ENCODE measurements at places on chromosomes 7 and 10. TPM values are rescaled to one million over a fixed set of nuclear protein-coding genes. Genes with fewer than 3 reads are reported as not detected.
A peak's percentile ranks its signal among the peaks of the same experiment; 100 is the strongest.

The CHAT gene
- not detected for total RNA-seq

DNA sequence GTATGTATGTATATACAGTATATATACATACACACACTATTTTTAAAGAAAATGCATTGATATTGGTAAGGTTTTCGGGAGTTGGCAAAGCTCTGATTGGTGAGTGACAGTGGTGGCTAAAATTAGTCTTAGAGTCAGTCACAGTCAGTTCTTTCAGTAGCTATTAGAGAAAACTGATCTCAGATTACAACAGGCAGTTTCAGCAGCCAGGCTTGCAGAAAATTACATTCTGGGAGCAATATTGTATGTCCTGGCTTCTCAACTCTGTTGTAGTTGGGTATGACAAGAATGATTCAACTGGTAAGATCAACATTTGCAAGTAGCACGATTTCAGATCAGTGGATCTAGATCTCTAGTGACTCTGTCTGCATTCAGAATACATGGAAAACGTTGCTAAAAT is 897.9 kb upstream of the AUTS2 start:
- DNase-seq = no peak

DNA sequence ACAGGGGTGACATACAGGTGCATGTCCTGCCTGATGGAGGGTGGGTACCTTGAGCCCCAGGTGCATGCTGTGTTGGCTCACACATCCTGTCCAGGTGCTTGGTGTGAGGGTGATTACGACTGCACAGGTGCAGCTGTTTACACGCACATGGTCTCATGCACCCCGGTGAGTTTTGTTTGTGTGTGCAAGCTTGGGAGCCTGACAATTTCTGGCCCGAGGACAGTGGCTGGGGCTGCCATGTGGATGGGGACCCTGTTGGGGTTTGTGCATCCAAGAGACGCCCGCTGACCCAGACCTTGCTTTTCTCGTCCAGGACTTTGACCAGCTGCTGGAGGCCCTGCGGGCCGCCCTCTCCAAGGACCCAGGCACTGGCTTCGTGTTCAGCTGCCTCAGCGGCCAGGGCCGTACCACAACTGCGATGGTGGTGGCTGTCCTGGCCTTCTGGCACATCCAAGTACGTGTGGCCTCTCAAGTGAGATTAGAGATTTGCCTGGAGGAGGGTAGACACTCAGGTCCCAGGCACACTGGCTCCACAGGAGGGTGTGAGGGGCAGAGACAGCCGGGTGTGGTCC is 61.7 kb downstream of the PRF1 start:
- no peak for DNase-seq

DNA sequence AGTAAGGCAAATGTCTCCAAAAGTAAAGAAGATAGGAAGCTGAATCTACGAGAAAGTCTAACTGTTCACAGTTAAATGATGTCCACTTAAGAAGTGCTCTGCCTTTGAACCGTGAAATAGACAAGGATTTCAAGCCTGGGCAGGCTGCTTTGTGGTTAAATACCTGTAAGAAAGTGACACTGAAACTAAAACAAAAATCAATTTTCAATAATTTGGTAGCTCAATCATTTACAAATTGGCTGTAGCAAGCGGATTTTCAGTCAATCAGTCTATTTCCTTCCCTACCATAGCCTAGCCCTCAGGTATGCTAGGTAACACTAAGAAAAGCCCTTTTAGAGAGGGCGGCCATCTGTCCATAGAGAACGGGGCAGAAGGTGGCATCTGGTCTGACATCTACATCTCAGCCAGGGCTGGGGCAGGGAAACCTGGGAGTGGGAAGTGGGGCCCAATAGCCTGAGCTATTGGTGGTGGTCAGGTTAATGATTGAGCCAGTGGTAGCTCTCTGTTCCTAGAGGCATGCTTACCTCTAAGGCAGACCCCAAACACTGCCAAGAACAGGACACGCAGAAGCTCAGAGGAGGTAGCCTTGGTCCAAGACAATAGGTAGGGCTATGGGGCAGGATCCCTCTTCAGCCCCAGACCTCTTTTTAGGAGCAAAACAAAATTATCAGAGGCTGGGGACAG is 223.2 kb downstream of the CCSER2 start:
- DNase-seq = no peak

DNA sequence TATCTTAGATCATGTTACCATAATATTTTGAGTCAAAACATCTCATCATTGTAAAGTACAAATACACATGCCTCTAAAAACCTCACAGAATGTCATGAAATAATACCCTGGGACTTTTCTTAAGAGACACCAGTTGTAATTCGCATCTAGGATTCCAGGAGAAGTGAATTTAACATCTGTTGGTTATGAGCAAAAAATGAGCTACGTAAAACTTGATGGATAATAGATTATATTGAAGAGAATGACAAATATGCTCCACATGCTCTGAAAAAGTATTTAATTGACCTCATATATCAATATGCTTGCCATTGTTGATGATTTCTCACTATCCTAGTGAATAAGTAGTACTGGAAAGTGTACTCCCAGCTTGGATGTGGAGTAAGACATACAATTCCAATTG is 227.0 kb downstream of the BBS9 start:
- no peak for DNase-seq

DNA sequence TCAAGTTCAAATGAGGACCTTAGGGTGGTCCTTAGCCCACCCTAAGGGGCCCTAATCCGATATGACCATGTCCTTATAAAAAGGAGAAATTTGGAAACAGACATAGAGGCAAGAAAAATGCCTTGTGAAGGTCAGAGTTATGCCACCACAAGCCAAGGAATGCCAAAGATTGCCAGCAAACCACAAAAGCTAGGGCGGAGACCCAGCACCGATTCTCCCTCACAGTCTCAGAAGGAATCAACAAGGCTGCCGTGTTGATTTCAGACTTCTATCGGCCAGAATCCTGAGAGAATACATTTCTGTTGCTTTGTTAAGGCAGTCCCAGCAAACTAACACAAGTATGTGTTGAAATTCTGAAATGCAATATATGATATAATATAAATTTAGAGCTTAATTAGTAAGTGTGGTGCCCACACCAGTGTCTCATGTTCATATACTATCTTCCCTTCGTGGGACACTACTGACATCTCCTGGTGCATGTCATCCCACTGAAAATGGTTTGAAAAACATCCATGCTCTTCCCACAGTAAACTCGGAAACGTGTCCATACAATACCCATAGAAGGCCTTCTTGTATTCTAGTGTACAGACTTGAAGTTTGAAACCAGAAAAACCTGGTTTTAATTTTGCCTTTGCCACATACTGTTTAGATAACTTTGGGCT is 349.0 kb downstream of the TNS3 start:
- no peak for DNase-seq

- DNase-seq = peak; percentile 93
These were observed 10.8 kb downstream of the TLX1 start for GRCh38 chr10:101141616-101142532.
